CD4-positive, alpha-beta T cell treated with Interleukin-15 for 4 hours (primary cell): ENCODE measurements at places on chromosomes 1 and 21.

- DNase-seq, result peak; percentile 65
These were observed 710 bp downstream of the PPP2R5A start for GRCh38 chr1:212285685-212286555.

- no peak for DNase-seq
These were observed 36.5 kb downstream of the TSEN15 start for GRCh38 chr1:184088037-184088436.

- peak; percentile 49 for DNase-seq
These were observed 5.5 kb downstream of the RNF223 start for GRCh38 chr1:1068517-1069055.

GRCh38 chr1:172287208-172287607, 133.3 kb upstream of the C1orf105 start:
- no peak for DNase-seq

DNA sequence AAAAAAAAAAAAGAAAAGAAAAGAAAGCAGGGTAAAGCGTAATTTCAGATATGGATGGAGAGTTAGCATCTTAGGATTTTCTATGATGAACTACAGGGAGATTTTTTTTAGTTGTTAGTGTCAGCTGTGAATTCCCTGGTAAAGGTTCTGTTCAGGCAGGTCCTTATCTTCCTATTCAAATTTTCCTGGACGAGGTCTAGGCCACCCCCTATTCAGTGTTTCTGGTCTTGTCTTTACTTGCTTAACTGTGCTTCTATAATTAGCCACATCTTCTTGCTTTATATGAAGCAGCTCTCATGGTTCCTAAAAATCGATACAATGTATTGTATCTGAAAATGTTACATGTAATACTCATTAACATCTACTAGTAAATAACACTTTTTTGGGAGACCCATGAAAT, 157.8 kb downstream of the LHX8 start:
- DNase-seq, result no peak
